ENCODE measurements at places on chromosomes 6 and 20. TPM values are rescaled to one million over a fixed set of nuclear protein-coding genes. Genes with fewer than 3 reads are reported as not detected.

DNA sequence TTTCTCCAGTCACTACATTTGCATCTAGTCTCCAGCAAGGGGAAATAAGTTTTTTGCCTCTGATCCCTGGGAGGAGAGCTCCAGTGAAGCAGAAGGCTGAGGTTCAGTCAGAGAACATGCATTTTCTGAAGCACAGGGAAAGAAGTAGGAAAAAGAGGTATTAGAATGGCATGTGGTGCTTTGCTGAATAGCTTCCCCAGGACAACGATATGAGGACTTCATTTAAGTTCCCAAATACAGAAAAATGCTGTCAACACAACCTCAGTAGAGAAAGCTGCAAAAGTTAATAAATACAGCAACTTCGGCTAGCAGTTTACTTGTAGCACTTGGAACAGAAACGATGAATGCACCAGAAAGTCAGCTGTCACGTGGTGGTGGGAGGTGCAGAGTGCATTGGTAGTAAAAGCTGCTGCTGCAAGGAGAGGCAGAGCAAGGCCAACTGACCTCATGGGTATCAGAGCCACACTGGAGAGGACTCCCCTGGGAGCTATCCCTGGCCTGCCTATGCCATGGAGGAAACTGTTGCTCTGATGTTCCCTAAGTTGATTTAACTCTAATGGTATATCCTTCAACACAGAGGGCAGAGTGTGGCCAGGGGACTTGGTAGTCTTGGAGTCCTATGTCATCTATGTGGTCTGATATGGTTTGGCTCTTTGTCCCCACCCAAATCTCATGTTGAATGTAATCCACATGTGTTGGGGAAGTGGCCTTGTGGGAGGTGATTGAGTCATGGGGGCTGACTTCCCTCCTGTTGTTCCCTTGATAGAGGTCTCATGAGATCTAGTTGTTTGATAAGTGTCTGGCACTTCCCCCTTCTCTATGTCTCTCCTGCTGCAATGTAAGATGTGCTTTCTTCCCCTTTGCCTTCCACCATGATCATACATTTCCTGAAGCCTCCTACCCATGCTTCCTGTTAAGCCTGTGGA lies 85.9 kb downstream of the ADTRP start:
- H3K27me3 ChIP-seq = no peaks in the 10 kb centered on the region
- no peak overlapping the region for H3K4me3 ChIP-seq
- no peak for DNase-seq
- H3K4me1 ChIP-seq = no peaks in the 10 kb centered on the region

- no peak overlapping the region for H3K4me3 ChIP-seq
- no peak overlapping the region for H3K27ac ChIP-seq
- no peak for DNase-seq
- H3K27me3 ChIP-seq = no peaks in the 10 kb centered on the region
These were observed 8.1 kb upstream of the TSPYL1 start for GRCh38 chr6:116287689-116288282.

DNA sequence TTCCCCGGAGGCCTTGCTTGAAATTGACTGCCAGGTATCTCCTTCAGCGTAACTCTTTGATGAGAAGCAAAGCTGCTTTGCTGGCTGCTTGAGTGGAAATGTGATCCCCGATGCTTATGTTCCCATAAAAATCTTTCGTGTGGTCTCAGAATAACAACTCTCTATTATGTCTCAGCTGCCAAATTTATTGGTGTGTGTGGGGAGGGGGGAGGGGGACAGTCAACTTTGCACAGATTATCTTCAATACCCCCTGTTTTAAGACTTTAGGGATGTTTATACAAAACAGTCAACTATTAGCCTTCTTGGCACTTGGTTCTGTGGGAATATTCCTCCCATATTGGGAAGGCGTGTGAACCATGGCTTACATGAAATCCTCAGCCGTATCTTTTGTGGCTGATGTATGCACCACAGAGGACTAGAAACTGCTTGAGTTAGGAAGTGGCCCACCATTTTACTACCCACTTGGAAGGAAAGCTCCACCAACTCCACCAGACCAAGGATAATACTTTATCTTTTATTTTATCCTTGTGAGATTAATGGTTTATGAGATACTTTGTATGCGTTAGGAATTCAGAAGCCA lies 101.5 kb upstream of the SLC24A3 start:
- H3K4me1 ChIP-seq = no peaks in the 10 kb centered on the region
- DNase-seq = no peak
- H3K27ac ChIP-seq = peak overlapping the region; percentile 23

- H3K4me3 ChIP-seq = no peak overlapping the region
- no peaks in the 10 kb centered on the region for H3K4me1 ChIP-seq
- no peak overlapping the region for H3K27ac ChIP-seq
- no peaks in the 10 kb centered on the region for H3K36me3 ChIP-seq
- no peak for DNase-seq
- H3K27me3 ChIP-seq = no peaks in the 10 kb centered on the region
These were observed 934.4 kb downstream of the HACE1 start for GRCh38 chr6:103925317-103925716.

The TRIM31 gene
- total RNA-seq = not detected

The FRK gene
- total RNA-seq = 1.8 TPM

Measured in uterus (tissue), 4 donors.